NCI-H748 treated with DMSO at 0.1 percent for 48 hours (cell line): ENCODE measurements at places on chromosomes 5 and 9.

DNA sequence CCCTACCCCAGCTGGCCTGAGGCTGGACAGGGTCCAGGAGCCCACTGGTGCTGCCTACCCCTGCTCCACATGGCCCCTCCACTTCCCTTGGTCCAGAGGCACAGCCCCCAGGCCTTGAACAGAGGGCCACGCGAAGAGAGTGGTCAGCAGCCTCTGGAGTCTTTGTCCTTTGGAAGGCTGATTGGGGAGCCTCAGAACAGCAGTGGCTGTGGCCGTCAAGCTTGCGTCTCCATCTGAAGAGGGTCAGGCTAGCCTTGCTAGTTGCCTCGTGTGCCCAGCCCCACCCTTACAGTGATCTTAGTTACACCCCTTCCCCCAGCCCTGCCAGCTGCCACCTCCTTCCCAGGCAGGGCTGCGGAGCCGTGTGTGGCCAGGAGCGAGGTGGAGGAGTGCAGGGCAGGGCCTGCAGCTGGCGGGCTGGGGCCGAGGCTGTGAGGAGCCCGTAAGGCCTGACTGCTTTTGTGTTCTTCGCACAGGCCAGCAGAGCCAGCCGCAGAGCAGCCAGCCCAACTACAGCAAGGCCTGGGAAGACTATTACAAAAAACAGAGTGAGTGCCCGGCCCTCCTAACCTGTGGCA lies 30.1 kb upstream of the PRDM12 start:
- no peak for DNase-seq

DNA sequence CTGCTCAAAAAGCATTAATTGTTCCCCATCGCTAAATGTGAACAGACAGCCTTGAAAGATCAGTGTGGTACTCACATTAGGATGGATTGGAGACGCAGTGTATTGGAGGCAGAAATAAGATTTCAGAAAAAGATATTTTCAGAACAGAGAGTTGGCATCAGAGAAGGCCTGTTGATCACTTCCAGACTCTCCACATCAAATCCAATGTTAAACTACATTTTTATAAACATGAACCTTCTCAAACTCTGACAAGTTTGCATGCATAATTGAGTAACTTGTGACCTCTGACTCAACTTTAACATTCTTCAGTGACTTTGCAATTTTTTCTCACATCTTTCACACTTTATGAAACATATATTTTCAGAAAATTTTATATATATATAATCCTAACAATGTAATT lies 919.6 kb upstream of the SEMA6A start:
- DNase-seq = no peak

DNA sequence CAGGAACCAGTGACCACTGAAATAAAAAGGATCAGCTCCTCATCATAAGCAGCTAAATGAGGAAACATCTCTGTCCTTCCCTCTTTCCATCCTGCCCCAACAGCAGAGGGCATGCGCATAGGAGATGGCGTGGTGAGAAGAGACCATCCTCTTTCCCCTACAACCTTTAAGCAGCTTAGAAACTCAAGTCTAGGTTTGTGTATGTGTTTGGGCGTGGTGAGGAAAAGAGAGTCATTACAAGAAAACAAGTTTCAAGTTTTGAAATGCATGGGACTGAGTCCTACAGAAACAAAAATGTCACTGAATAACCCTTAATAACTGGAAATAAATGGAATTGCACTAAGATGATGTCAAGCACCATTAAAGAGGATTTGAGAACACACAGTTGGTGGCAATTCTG lies 96.4 kb upstream of the IL12B start:
- no peak for DNase-seq

DNA sequence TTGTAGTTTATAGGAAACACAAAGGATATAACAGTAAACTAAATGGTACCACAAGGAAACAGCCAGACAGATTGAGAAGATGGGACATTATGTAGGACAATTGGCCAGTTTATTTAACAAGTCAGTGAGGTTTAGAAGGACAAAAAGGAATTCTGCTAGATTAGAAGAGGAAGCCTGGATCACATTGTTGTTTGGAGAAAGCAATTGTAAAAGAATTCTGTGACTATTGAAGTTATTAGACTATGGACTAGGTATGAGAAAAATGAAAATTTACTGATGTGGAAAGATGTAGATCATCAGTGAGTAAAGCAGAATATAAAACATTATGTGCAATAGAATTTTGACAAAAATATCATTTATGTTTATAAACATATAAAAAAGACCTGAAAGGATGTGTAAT lies 97.1 kb downstream of the CFAP95 start:
- DNase-seq = no peak

GRCh38 chr5:142881076-142881783 lies 111.1 kb downstream of the ARHGAP26 start:
- no peak for DNase-seq

DNA sequence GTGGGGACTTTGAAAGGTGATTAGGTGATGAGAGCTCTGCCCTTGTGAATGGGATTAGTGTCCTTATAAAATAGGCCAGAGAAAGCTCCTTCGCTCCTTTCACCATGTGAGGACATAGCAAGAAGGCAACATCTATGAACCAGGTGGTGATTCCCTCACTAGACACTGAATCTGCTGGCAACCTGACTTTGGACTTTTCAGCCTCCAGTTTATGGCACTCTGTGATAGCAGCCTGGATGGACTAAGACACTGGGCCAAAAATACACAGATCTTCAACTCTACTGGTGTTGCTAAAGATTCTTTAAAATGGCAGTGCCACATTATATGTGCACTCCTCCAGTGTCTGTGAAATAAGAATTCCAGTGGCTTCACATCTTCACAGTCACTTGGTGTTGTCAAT lies 41.2 kb upstream of the COL15A1 start:
- no peak for DNase-seq

DNA sequence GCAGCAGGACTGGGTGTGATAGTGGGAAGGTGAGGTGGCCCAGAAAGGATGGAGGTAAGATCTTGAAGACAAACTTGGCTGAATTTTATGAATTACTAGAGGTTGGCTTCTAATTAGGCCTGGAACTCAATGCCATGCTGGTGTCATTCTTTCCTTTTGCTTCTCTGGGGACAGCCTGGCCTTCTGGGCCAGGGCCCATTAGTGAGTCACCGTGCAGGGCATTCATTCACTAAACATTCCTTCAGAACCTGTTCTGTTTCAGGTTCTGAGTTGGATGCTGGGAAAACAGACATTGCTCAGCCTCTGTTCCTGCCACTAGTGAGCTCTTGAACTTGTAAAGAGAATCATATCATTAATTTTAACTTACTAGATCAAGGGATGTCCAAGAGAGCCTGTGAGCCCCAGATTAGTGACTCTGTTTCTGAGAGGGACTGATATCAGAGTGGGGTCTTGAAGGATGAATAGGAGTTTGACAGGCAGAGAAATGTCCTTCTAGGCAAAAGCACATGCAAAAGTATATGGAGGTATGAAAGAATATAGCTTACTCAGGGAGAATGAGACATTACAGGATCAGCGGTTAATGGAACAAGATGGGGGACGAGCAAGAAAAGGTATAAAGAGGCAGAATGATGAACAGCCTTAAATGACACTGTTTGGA lies 66.5 kb downstream of the LHX2 start:
- no peak for DNase-seq

DNA sequence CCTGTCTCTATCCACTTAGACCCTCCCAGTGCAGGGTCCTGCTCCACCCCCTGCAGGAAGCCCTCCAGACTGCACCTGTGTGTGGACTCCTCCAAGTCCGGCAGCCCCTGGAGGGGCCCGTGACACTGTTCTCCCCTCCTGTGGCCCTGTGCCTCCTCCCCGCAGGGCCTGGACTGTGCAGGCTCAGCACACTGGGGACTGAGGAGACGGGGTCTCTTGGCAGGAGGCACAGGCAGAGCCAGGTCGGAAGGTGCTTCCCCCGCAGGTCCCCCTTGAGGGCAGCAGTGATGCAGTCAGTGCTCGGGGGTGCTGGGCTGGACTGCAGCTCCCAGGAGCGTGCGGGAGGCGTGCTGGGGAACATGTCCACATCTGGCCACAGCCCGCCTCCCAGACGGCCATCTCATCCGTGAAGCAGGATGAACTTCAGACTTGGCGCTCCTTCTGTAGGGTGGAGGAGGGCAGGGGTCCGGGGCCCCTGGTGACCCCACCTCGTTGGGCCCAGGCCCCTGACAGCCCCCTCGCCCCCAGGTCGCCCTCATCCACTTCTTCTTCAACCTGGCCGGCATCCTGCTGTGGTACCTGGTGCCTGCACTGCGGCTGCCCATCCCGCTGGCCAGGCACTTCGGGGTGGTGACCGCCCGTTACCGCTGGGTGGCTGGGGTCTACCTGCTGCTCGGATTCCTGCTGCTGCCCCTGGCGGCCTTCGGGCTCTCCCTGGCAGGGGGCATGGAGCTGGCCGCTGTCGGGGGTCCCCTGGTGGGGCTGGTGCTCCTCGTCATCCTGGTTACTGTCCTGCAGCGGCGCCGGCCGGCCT lies 4.9 kb downstream of the SLC34A3 start:
- no peak for DNase-seq

GRCh38 chr5:95884511-95884910 lies 62.0 kb upstream of the GLRX start:
- no peak for DNase-seq

DNA sequence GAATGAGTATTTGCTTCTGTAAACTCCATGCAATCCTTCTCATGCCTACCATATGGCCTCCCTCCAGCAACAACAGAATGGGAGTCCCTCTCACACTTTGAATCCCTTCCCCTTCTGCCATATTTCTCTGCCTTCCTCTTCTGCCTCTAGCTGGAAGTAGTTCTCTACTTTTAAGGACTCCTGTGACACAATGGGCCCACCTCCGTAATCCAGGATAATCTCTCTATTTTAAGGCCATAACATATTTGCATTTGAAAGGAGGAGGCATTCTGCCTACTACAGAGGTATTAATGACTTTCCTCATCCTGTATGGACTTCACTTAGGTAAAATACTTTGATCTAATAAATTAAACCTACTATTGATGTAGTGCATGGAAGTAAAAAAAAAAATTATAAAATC lies 155.4 kb upstream of the ITGA1 start:
- DNase-seq = no peak

DNA sequence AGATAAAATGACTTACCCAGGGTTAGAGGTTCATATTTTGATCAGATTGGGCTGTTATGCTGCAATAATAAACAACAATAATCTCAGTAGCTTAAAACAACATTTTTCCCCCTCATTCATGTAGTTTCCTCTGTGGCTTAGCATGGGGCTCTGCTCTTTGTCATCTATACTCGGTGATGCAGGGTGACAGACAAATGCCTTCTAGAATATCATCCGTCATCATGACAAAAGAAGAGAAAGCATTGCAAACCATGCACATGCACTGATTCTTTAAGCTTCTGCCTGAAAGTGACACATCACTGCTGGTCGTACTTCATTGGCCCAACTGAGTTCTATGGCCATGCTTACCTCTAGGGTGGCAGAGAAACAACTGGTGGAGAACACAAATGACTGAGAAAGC lies 58.8 kb upstream of the MAMDC2 start:
- no peak for DNase-seq

GRCh38 chr9:26687421-26687820 lies 205.2 kb downstream of the CAAP1 start:
- no peak for DNase-seq

DNA sequence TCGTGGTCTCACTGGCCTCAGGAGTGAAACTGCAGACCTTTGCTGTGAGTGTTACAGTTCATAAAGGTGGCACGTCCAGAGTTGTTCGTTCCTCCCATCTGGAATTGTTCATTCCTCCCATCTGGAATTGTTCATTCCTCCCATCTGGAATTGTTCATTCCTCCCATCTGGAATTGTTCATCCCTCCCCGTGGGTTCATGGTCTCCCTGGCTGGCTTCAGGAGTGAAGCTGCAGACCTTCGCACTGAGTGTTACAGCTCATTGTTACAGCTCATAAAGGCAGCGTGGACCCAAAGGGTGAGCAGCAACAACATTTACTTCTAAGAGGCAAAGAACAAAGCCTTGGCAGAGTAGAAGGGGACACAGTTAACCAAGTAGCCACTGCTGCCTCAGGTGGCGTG lies 69.1 kb downstream of the GCNT1 start:
- no peak for DNase-seq

DNA sequence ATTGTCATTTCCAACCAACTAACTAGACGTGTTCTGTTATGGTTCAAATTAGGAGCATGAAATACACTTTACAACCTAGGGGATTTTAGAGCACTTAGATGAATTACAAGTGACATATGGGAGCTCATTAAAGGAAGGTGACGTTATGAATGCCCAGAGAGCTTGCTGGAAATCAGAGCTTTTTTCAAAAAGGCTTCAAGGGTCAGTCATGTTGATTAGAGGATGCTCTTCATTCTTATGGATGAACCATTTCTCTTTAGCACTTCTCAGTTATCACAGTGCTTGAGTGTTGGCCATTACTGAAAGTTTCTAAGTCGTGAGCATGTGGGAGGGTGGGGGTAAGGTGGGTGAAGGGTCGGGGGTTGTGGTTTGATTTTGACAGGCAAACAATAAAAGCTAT lies 1245.5 kb upstream of the DMAC1 start:
- DNase-seq = no peak

DNA sequence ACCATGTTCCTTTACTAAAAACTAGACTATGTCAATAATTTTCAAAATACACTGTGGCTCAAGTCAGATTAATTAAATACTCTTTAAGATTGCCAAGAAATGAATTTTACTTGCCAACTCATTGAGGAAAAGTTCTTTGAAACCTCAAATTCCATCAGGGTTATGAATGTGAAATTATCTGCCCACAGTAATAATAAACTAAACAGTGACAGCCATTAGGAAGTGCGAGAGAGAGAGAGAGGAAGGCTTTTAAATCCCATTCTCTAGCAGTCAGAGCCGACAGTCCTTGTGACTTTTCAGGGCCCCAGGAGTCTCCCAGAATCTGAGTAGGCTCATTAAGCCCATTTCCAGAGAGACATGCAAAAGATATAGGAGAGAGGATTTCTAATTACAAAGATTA lies 236.1 kb downstream of the MARCHF11 start:
- no peak for DNase-seq

DNA sequence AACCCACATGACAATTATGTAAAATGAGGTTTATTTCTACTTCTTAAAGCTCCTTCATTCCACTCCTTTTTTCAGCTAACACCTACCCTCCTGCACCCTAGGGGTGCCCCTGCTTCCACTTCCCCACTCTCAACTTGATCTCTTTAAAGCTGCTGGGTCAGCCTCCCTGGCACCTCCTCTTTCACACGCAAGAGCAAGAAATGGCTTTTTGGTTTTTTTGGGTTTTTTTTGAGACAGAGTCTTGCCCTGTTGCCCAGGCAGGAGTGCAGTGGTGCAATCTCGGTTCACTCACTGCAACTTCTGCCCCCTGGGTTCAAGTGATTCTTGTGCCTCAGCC lies 64.4 kb downstream of the SUSD1 start:
- no peak for DNase-seq

- no peak for DNase-seq
These were observed 175.1 kb downstream of the RORB start for GRCh38 chr9:74672237-74672636.

DNA sequence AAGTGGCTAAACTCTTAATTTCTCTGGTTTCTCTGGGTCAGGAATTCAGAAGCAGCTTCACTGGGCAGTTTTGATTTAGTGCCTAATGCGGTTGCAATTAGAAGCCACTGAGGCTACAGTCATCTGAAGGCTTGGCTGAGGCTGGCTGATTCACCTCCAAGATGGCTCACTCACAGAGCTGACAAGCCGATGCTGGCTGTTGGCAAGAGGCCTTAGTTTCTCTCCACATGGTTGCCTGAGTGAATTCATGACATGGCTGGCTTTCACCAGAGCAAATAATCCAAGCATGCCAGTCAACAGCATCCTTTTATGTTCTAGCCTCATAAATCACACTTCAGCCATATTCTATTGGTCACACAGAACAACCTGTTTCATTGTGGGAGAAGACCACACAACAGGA lies 2.8 kb upstream of the CDK7 start:
- DNase-seq = no peak

- DNase-seq = no peak
These were observed 82.5 kb downstream of the PSD2 start for GRCh38 chr5:139878093-139878492.
